ENCODE measurements at places on chromosomes 5 and 9.

GRCh38 chr5:108505608-108506007 lies 123.7 kb upstream of the FBXL17 start:
- no peak for DNase-seq

- DNase-seq, result no peak
Observed at GRCh38 chr5:137264041-137264440, 235.1 kb downstream of the SPOCK1 start.

DNA sequence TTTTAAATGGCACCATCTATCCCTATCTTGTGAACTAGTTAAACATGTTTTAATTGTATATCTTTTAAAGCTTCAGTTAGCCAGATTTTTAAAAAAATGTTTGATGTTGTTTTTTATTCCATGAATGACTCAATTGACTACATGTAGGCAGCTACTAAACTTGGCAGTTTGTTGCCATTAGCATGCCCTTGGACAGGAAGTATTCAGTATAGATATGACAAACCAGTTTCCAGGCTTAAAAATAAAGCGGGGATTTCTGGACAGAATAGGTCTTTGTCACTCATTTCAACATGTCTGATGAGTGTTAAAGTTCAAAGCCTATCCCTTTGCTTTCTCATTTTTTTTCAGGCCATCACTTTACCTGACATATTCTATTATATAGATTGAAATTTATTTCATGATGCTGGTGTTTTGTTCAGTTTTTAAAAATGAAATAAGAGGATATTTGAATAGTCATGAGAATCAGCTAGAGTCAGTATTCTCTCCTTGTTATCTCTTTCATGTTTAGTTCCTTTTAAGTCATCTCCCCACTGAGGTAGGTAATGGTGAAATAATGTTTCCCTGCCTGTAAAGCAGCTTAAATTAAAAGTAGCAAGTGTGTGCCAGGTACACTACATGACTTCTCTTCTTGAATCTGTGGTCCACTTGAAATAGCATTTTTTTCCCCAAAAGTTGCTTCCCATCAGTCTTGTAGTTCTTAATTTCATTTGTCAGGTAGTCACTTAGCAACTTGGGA lies 11.9 kb downstream of the TNFAIP8 start:
- DNase-seq, result no peak

DNA sequence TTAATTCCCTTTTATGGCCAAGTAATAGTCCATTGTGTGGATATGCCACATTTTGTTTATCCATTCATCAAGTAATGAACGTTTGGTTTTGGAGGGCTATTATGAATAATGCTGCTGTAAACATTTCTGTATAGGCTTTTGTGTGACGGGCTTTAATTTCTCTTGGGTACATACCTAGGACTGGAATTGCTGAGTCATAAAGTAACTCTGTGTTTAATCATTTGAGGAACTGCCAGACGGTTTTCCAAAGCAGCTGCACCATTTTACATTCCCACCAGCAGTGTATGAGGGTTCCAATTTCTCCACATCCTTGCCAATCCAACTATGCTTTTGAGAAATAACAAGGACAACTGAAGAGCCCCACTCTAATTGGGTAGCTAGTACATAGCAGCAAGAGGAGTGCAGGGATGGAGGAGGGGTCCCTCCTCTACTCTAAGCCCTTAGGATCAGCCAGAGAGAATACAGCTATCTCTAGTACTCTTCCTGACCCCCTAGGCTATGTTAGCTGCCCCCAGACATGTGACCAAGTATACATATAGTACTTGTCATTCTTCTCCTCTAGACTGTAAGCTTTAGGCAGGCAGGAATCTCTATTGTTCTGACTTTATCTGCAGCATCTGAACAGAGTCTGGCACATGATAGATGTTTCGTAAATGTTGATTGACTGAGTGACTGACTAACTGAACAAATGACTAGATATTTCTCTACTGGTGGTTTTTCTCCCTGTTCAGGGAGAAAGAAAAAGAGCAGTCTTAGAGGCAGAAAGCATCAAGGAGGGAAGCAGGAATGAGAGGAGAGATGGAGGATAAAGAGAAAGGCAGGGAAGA lies 22.1 kb upstream of the MATR3 start:
- DNase-seq, result no peak

- no peak for DNase-seq
Observed at GRCh38 chr9:131709771-131710431, 30.0 kb downstream of the RAPGEF1 start.

DNA sequence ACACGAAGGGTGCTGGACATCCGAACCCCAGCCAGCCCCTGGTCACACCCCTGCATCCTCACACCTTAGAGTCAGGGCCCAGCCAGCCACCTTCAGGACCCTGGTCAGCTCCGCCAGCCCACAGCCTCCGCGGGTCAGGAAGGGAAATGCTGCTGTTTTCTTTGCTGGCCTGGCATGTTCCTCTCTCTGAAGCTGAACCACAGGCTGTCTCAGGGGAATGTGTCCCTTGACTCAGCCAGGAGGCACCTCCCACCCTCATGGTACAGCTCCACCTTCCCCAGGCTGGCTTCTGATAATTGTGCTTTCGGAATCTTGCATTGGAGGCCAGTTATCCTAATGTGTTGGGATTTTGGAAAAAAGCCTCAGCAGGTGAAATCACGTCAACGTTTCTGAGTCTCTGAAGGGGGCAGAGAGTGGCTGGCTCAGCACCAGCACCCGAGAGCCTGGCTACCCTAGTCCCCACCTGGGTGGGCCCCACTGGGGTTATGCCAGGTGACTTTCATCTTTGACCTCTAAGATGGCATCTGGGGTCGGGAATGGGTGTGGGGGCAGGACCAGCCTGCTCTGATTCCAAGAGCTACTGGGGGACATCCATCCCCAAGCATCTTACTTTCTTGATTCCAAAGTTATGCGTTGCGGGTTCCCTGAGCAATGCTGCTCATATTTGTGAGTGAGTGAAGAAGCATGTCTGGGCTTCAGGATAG lies 9.8 kb upstream of the OLFM1 start:
- DNase-seq, result peak; percentile 79

GRCh38 chr5:15737871-15738664 lies 238.1 kb downstream of the FBXL7 start:
- DNase-seq, result no peak

DNA sequence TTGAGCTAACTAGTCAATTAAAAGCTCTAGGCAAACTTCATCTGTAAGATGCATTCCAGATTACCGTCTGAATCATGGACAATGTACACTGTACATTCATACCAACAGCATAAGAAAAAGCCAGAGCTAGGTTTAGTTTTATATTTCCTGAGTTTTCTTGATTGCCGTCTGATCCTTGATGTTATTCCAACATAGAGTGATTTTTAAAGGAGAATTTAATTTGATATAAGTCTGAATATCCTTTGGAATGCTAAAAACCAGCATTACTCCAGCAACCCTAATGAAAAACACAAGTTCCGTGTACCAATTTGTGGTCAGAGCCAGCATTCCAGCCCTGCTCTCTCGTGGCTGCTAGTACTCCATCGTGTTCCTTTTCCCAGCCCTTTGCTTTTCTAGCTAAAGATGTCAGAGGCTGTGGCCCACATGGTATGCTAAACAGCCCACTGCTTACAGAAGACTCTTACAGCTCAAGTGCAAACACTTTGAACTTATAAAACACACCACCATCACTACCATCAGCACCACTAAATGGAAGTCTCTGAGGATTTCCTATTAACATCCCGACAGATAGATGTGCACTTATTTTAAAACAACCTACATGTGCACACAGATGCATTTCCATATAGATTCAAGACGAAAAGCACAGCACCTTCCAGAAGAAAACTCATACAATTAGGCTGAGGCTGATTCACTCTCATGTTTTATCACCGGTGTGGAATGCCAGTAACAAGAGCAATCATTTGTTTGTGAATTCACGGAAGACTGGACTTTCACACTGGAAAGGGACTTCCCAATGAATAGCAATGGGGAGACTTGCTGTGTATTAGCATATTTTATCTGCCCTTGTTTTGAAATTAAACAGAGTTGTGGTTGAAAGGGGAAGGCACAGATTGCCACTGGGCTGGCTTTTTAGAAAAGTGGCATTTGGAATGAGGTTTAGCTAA lies 246.9 kb upstream of the GAS1 start:
- DNase-seq, result no peak
